ENCODE measurements at places on chromosomes 11 and 22.

- DNase-seq: no peak
Observed at GRCh38 chr11:116911976-116912734, 74.7 kb upstream of the APOA1 start.

GRCh38 chr11:66562907-66563583 lies 5.4 kb downstream of the CTSF start:
- no peak for DNase-seq

DNA sequence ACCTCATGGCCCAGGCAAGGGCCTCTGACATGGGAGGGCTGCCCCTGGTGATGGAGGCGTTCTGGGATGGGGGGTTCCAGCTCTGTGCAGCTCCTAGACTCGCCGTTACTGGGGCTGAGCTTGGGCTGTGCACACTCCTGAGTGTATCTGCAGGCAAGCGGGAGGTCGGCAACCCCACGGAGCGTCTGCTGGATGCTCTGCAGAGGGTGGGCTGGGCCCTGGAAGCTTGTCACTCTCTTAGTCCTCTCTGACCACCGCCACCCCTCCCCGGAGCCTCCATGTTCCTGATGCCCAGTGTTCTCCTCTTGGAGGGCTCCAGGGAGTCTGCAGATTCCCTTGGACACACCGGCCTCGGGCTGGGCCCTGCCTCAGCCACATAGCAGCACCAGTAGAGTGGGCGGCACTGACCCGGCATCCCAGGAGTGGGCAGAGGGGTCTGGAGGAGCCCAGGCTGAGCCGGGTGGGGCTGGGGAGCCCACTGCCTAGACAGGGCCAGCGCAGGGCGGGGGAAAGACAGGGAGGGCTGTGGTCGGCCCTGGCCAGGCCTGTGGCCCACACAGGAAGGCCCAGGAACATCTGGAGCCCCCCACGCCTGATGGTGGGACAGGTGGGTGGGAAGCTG lies 20.6 kb upstream of the MUC5B start:
- DNase-seq: no peak

GRCh38 chr22:47064016-47064415 lies 301.6 kb downstream of the TBC1D22A start:
- DNase-seq: no peak

GRCh38 chr11:102929972-102930371 lies 25.6 kb downstream of the MMP13 start:
- DNase-seq: no peak

DNA sequence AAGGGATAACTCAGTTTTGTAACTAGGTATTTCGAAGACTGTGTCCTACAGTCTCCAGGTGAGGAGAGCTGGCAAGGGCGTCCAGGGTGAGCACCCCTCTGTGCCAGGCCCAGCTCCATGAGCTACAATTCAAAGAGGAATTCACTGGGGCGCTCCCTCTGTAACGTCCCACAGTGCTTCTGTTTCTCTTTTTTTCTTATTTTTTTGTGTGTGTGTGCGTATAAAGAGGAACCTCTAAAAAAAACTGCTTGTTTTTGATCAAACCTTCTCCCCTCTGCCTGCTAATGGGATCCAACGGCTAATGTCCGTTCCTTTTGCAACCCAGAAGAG lies 17.1 kb downstream of the ASCC2 start:
- no peak for DNase-seq

GRCh38 chr11:118128721-118129470 lies 23.7 kb downstream of the SCN4B start:
- DNase-seq: no peak

GRCh38 chr11:12008790-12009616 lies 577 bp upstream of the DKK3 start:
- DNase-seq: no peak

- DNase-seq: no peak
Observed at GRCh38 chr11:112248201-112248600, 12.5 kb downstream of the PLET1 start.

DNA sequence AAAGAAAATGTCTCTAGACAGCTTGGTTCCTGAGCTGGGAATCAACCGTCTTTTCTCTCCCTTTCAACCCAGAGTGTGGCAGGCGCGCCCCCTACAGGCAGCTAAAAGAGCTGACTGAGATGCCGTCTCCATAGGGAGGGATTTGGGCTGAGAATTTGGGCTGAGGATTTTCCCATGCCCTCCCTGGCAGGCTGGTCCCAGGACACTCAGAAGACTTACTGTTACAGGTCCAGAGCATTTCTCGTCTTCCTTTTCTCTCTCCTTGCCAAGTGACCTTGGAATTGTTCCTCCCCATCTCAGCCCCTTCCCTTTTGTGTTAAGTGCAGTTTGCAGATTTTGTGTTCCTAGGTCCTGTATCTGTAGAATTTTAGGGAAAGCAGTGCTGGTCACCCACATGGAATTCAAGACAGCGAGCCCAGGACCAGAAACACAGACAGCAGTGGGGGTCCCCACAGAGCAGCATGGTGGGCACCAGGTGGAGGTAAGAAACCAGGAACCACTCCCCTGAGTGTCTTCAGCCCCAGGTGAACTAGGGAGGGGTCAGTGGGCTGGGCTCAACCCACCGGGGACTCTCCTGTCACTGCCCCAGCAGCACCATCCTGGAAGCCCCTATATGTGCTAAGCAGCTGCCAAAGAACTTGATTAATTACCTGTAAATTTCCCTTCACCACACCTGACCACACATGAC lies 9.9 kb upstream of the IGLL5 start:
- DNase-seq: peak; percentile 68

DNA sequence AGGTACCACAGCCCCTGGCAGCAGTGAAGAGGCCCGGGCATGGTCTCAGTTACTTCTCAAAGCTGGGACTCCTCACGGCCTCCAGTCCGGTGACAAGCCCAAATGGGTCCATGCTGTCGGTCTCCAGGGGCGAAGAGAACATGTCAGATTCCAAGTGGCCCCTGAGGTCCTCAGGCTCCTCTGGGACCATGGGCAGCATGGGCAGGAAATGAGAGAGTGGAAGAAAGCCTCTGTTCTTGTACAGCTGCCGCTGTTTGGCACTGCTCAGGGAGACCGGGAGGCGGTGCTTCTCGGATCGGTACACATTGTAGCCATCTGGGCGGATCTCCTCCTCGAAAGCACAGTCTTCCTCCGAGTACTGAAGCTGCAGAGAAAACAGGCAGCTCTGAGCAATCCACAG lies 4.6 kb downstream of the FGF19 start:
- DNase-seq: no peak

DNA sequence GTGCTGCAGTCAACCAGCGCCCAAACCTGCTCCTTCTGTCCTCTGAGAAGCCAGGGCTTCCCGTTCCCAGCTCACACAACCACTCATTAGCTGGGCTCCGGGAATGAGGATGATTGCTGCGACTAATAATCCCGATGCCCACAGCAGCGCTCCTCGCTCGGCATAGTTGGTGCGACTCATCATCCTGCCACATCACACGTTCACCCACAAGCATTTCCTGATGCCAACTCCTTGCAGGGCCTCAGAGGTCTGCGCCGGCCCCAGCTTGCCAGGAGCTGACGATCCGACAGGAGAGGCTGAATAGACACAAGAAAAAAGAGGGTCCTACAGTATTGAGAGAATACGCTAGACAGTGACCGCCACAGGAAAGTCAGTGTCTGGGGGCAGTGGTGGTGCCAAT lies 10.6 kb upstream of the CSNK1E start:
- DNase-seq: no peak

GRCh38 chr11:2523821-2524391 lies 79.1 kb downstream of the KCNQ1 start:
- DNase-seq: no peak

DNA sequence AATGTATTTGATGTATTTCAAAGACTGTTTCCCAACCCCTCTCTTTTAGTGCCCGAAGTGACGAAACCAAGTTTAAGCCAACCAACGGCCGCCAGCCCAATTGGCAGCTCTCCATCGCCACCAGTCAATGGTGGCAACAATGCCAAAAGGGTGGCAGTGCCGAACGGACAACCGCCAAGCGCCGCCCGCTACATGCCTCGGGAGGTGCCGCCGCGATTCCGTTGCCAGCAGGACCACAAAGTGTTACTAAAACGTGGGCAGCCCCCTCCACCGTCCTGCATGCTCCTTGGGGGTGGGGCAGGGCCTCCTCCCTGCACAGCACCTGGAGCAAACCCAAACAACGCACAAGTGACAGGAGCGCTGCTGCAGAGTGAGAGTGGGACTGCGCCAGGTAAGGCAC lies 84.1 kb downstream of the TNRC6B start:
- no peak for DNase-seq

DNA sequence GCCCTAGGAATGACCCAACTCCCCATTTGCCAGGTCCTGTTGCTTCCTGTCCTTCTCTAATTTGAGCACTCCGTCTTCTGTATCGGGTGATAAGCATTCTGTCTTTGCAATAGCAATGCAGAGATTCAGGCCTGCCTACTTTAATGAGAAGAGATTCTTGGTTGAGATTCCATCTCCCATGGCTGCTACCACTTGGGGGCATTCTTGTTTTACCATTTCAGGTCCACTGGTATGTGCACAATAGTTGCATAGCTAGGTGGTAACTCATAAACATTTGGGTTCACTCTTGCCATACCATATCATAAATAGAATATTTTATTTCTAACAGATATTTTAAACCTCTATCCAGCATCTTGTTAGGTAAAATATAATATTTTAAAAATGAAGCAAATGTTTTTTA lies 34.4 kb upstream of the CALCB start:
- DNase-seq: no peak

DNA sequence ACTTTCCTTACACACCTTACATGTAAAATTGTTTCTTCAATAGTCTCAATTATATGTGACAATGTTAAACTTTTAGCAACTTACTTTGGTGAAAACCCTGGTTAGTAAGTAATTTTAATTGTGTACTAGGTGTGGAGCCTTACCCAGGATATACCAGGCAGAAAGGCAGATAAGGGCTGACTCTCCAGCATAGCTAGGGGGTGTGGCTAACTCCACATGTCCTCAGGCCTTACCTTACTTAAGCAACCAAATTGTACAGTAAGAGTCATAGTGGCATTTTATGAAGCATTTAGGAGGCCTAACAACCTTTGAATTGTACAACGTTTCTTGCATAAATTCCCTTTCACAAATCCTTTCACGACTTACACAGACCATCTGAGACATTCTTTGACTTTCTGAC lies 118.2 kb upstream of the OR9Q1 start:
- DNase-seq: no peak

DNA sequence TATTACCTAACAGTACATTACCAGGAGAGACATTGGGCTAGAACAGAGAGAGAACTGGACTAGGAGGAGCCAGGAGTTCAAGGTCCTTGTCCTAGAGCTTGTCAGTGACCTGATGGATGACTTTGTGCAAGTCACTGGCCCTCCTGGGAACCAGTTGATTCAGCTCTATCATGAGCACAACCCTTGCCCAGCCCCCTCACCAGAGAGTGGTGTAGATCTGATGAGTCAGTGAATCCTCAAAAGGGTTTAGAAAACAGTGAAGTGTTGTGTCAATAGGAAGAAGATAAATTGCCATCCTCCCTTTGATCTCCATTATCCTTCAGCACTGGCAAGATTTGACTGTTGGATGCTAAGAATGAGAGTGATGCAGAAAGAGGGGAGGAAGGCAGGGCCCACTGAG lies 24.3 kb downstream of the NEU3 start:
- DNase-seq: no peak

DNA sequence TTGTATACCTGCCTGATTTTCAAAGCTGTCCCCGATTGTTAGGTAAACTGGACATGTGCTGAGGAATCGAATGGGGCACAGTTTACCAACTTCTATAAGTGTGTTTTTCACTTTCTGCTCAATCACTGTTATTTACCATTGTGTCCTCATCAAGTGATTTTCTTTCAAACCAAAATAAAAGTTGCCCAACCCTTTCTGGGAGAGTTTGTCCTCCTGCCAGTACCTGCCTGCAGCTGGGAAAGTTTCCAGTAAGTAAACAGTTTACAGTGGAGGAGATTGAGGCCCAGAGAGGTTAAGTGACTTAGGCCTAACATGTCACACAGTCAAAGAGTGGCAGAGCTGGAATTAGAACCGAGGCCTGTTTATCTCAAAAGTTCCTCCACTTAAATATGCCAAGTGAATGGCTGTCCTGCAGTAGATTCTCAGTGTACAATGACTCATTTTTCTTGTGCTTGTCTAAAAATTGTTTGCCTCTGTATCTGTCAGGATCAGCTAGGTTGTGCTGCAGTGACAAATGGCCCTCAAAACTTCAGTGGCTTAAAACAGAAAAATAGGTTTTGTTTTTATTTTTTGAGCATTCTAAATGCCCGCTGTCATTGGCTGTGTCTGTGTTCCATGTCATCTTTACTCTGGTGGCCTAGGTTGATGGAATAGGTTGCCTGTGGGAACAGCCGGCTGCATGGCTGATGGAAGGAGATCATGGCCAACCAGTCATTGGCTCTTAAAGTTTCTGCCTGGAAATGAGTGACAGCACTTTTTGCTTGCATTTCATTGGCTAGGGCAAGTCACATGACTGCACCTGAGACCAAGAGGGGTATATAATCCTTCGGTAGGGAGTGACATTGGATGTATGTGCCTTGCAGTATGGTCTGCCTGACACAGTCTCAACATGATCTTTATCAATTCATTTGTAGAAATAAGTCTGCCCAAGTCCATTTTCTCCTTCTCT lies 61.8 kb upstream of the CRYBB3 start:
- DNase-seq: no peak

DNA sequence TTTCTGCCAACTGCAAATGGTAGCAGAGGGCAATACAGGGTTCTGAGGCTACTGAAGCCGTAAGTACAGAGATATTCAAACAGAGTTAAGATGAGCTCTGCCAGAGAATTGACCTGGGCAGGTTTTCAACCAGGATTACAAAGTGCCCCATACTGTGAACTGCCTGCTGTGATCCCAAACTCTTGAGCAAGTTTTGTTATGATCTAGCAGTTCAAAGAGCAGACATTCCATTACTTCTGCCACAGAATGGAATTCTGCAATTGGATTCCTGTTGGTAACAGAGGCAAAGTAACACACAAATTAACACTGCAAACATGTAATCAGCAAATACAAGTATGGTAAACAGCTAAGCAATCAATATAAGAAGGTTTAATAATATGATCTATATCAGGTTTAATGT lies 31.2 kb downstream of the ALG9 start:
- no peak for DNase-seq

DNA sequence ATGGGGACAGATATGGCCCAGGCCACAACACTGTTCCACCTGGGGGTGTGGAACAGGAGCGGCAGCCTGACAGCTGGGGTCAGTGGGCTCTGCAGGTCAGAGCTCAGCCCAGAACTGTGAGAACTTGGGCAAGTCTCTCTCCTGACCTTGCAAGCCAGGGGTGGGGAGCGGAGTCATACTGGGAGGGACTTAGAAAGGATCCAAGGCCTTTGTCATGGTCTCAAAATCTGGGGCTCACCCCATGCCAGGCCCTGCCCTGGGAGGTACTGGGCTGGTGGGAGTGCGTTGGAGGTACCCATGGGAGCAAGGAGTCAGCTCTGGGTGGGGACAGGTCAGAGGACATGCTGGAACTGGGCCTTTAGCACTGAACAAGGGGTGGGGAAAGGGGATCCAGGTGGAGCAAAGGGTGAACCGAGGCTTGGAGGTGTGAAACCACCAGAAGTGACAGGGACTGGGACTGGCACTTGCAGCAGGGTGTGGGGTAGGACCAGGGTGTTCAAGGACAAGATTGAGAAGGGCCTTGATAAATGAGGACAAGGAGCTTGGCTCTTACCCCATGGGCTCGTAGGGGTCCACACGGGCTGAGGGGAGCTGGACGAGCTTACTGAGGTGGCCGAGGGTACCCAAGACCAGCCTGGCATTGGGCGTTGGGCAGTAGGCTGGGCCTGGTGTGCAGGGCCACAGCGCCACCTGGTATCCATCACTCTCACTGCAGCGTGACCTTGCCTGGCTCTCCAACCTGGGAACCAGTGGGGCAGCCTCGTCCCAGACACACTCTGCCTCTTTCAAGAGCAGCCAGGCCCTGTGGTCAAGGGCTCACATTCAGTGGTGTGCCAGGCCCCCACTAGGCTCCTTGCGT lies 7.4 kb upstream of the PMM1 start:
- DNase-seq: no peak
